ENCODE measurements at places on chromosomes 6 and 20. TPM values are rescaled to one million over a fixed set of nuclear protein-coding genes. Genes with fewer than 3 reads are reported as not detected.

GRCh38 chr6:149925253-149925973, 2.5 kb upstream of the RAET1G start:
- DNase-seq: no peak

The FAM209B gene
- polyA plus RNA-seq: 0.44 TPM

The MEP1A gene
- not detected for polyA plus RNA-seq

- no peak for DNase-seq
These were observed 11.3 kb downstream of the FAM217A start for GRCh38 chr6:4067673-4068072.

DNA sequence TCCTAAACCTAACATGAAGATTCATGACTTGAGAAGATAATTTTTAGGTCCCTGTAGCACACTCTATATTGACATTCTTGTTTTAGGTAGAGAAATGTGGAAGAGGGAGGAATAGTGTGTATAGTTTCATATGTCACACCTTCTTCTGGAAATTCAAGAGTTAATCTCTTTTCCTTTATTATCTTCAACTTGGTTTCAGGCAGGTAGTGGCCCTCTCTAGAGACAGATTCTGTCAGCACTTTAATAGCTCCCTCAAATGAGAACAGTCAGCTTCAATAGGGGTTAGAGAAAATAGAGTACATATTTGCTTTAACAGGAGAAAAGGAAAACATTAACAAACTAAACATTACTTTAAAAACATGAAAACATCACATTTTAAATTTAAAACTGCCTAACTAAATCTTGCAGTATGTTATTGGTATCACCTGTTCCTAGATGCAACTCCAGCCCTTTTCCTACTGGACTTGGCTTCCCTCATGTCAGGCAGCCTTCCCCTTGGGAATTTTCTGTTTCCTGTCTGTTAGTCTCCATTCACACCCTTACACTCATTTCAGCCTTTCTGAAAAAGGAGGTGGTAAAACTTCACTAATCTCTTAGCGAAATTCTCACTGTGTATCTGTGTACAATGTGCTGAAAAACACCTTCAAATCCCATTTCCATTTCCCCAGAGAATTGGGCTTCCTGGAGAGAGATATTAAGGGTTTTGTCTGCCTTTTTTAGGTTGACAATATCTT, 192.3 kb upstream of the RNF217 start:
- no peak for DNase-seq

The FAM209A gene
- polyA plus RNA-seq: not detected

DNA sequence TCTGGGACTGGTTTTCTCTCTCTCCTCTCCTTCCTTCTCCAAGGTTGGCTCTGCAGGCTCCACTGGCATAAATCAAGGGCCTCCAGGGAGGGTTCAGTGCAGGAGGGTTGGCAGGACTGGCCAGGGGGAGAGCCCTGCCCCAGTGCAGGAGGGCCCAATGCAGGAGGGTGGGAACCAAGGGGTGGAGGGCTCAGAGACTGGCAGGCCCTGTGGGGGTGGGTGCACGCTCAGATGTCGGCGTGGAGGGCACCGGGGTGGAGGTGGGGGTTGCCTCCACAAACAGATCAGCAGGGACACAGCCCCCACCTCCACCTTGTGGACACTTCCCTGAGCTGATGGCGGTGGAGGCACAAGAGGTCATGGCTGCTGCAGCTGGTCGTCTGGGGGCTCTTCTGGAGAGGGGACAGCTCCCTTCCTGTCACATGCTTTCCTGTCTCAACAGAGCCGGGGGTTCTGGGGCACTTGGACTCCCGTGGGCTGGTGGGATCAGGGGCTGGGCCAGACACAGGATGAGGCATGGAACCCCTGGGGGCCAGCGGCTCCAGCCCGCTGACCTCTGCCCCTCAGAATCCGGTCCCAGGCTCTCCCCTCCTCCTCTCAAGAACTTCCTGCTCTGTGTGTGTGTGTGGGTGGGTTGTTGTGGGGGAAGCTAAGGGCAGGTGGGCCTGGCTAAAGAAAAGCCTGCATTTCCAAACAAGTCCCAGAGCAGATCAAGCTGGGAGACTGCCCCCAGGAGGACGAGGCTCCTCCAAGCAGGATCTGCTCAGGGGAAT, 2.7 kb upstream of the ABHD16B start:
- DNase-seq: peak; percentile 64

The OR2J3 gene
- polyA plus RNA-seq: not detected

GRCh38 chr20:39516964-39517363, 554.8 kb downstream of the DHX35 start:
- DNase-seq: no peak

GRCh38 chr6:122704066-122704465, 75.5 kb upstream of the FABP7 start:
- no peak for DNase-seq

DNA sequence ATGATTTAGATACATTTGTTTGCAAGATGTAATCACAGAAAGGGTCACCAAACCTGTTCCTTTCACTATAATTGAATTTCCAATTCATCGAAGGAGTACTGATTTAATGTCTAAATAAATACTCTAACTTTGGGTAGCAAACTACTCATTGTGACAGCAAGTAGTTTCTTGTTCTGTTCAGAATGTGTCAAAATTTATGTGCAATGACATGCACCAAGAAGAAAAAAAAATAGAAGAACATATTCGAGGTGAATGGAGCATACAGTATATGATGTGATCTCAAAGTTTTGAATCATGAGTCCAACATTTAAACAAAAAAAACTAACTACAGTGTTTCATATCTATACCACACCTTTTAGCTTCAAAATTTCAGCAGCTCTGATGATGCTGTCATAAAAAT, 583.6 kb upstream of the MMS22L start:
- DNase-seq: no peak

- no peak for DNase-seq
These were observed 60.1 kb downstream of the FUT9 start for GRCh38 chr6:96075826-96076225.

DNA sequence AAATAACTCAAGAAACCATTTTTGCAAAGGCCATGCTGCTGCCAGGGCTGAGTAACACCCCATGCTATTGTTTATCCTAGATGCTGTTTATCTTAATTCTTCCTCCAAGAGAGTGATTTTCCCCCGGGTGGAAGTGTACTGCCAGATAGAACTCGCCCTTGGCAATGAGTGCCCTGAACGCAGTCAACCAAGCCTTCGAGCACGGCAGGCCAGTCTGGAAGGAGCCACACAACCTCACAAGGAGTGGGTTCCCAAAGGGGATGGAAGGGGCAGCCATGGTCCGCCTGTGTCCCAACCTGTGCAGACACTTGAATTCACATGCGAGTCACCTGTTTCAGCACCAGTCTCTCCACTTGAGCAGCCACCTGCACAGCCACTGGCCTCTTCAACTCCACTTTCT, 31.9 kb downstream of the PNPLA1 start:
- no peak for DNase-seq

The KIF25 gene
- 10.9 TPM for polyA plus RNA-seq

The TSBP1 gene
- 0.49 TPM for polyA plus RNA-seq

The RALGAPA2 gene
- 47.7 TPM for polyA plus RNA-seq

The MUCL3 gene
- 0.10 TPM for polyA plus RNA-seq

The DEFB128 gene
- not detected for polyA plus RNA-seq

The PRSS16 gene
- 5.0 TPM for polyA plus RNA-seq

DNA sequence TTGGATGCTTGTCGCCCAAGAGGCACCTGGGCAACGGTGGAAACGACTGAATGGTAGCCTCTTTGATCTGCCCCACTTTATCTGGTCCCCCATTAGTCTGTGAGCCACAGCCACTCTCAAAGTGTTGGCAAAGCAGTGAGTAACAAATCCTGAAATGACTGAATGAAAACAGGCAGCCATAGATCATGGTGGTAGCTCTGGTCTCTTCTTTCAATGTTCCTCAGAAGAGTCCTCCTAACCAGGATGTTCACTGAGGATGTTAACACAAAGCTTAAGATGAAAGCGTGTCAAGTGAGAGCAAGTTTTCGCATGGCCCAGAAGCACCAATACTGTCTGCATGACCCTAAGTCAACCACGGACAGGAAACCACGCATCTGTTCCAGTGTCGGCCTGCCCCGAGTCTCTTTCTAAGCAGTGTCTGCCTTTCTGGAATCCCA, 107.3 kb downstream of the IRF4 start:
- no peak for DNase-seq

GRCh38 chr6:47075168-47075567, 33.0 kb upstream of the ADGRF1 start:
- no peak for DNase-seq

DNA sequence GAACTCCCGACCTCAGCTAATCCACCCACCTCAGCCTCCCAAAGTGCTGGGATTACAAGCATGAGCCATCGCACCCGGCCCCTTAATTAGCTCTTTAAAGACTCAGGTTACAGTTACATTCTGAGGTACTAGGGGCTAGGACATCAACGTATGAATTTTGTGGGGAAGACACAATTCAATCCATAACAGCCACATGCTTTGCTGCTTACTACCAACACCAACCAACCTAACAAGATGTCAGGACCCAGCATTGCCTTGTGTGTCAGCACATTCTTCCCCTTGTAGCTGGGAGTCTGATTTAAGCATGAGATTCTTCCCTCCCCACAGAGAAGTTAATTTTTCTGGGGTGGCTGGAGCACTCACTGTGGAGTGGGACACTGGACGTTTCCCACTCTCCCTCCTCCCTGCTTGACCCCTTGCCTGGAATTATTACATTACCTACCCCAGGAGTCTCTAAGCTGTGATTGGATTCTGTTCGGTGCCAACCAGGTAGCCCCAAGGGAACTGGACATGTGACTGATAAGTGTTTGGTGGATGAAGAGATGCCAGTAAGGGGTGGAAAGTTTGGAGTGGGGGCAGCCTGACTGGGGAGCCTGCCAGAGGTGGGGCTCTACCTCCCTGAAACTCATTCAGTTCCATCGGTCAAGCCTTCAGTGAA, 5.6 kb upstream of the PXMP4 start:
- no peak for DNase-seq

- no peak for DNase-seq
These were observed 40.0 kb downstream of the SF3B5 start for GRCh38 chr6:144055121-144055931.

- no peak for DNase-seq
These were observed 17.8 kb downstream of the RAB44 start for GRCh38 chr6:36715469-36715868.

- no peak for DNase-seq
These were observed 127.7 kb downstream of the ASCC3 start for GRCh38 chr6:100753421-100753820.

DNA sequence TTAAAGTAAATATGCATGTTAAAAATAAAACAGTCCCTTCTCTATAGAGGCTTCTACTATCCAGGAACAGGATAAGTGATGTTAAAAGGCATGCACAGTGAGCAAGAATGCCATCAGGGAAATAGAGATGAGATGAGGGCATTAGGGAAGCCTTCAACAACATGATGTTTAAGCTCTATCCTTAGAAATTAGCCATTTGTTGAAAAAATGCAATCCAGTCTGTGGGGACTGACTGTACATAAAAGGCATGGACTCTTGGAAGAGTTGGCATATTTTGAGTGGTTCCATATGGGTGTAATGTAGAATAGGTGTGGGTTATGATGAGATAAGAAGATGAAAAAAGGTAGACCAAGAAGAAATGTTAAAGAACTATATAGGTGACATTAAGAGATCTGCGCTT, 5.8 kb downstream of the KIAA0319 start:
- no peak for DNase-seq

- DNase-seq: no peak
These were observed 162.7 kb upstream of the SGK1 start for GRCh38 chr6:134480593-134480992.

DNA sequence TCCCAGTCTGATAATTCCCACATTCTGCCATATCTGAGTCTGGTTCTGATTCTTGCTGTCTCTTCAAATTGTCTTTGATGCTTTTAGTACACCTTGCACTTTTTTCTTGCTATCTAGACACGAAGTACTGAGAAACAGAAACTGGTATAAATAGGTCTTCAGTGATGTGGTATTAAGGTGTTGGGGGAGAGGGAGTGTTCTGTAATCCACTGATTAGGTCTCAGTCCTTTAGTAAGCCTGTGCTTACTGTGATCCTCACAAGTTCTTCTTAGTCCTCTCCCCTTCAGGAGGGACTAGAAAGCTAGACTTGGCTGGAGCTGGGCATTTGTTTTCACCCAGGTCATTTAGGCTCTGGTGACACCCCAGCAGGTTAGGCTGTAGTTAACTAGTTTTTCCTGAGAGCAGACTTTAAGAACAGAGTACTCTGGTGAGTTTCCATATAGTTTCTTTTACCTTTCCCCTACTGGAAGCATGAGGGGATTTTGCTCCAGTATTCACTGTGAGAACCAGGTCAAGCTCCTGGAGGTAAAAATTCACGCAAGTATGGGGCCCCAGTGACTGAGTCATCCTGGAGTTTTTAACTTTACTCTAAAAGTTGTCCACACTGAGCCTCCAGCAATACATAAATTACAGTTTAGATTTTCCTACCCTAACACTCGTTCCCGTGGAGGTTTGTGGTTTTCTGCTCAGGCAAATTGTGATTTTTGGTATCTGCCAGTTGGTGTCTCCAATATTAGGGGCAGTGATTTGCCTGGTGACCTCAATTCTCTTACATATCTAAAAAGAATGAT, 154.6 kb downstream of the CDKAL1 start:
- DNase-seq: no peak

- no peak for DNase-seq
These were observed 2.6 kb downstream of the SCUBE3 start for GRCh38 chr6:35216412-35216732.

The MAPK13 gene
- polyA plus RNA-seq: 16.0 TPM

DNA sequence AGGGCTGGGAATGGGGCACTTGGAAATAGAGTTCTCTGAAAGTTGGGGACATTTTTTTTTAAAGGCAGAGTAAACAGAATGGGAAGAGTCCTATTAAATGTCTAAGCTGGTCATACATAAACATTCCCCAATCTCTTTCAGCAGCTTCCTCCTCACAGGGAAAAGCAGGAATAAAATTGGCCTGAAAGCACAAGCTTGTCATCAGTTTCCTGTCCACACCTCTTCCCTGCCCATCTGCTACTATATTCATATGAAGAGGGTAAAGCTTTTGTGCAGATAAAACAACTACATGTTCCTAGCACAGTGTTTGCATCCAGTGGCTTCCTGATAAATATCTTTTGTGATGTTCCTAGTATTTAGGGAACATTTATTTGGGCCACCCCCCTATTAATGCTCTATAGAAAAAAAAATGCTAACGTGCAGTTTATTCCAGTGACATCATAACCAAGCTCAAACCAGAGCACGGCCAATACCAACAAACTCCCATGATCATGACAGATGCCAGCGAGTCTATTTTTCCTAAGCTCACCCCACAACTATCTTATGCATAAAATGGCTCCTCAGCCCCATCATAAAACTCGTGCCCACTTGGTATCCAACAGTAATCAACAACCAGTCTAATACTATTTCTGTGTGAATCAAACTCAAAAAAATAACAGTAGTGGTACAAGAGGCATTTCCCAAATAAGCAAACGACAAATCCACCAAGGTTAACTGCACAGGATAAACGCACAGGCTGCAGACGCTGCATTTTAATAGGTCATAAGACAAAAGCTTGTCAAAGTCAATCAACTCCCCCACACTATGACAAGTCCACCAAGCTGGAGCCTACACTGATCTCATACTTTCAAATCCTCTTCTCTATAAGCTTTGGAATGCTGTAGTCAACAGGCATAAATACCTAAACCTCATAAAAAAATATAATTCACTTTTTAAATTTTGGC, 95.3 kb downstream of the EPB41L2 start:
- DNase-seq: no peak

- no peak for DNase-seq
These were observed 48.7 kb upstream of the SRPK1 start for GRCh38 chr6:35969646-35970045.

The KHDRBS2 gene
- 9.3 TPM for polyA plus RNA-seq

GRCh38 chr20:52682237-52682636, 289.9 kb upstream of the TSHZ2 start:
- no peak for DNase-seq

- peak; percentile 44 for DNase-seq
These were observed 5.5 kb upstream of the POU5F1 start for GRCh38 chr6:31175971-31176370.

GRCh38 chr6:31952890-31953289, 5.9 kb downstream of the NELFE start:
- DNase-seq: no peak

The OARD1 gene
- polyA plus RNA-seq: 55.5 TPM

Data from right lung (tissue), 10 donors.